NCI-H2029 (cell line): ENCODE measurements at places on chromosomes 12 and 14.
A peak's percentile ranks its signal among the peaks of the same experiment; 100 is the strongest.

- no peak for DNase-seq
Measured at GRCh38 chr14:41950428-41951151, 343.9 kb downstream of the LRFN5 start.

DNA sequence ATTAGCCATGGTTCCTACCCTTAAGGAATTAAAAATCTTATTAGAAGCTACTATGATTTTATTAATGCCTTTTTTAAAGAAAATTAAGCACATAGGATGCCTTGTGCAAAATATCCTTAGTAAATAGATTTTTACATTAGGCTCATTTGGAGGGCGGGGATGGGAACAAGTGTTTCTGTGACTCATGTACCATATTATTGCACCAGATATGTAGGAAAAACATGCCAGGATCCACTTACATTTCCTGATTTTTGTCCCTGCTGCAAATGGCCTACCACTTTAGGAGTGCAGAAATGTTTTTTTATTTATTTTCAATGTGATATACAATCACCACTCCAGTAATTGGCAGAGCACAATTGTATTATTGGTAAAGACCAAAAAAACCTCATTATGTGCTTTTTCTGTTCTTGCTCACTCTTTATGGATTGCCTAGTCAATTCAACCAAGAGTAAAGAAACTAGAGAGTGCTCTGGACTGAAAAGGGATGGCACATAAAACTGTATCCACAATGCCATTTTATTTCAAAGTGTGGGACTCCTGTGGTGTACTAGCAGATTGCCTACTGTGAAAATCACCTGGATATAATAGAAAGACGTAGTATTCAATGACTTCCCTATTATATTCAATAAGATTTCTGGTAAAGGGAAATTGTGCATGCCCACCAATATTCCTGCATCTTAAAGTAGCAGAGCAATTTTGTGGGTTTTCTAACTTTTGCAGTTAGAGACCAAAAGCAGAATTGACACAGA is 86.9 kb downstream of the ANO6 start:
- DNase-seq: no peak

GRCh38 chr14:67620217-67620785 is 581 bp downstream of the ARG2 start:
- peak; percentile 5 for DNase-seq

- no peak for DNase-seq
Measured at GRCh38 chr12:85350356-85350755, 70.3 kb downstream of the ALX1 start.

GRCh38 chr14:91205459-91205858 is 39.0 kb downstream of the GPR68 start:
- no peak for DNase-seq

DNA sequence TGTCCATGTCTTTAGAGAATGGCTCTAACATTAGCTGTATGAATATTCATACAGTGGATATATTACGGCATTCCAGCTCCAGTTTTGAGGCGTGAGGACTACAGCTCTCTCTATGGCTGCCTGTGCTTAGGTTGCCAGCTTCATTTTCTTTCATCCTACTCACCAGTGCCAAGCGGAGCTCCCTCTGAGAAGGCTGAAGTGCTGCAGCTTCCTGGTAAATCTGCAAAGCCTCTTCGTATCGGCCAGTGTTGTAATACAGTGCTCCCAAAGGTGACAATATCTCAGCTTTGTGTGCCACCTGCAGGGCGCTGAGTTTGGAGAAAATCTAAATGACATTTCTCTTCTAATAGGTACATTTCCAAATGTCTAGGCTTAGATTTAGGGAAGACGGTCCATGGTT is 19.8 kb upstream of the OVCH1 start:
- DNase-seq: no peak

DNA sequence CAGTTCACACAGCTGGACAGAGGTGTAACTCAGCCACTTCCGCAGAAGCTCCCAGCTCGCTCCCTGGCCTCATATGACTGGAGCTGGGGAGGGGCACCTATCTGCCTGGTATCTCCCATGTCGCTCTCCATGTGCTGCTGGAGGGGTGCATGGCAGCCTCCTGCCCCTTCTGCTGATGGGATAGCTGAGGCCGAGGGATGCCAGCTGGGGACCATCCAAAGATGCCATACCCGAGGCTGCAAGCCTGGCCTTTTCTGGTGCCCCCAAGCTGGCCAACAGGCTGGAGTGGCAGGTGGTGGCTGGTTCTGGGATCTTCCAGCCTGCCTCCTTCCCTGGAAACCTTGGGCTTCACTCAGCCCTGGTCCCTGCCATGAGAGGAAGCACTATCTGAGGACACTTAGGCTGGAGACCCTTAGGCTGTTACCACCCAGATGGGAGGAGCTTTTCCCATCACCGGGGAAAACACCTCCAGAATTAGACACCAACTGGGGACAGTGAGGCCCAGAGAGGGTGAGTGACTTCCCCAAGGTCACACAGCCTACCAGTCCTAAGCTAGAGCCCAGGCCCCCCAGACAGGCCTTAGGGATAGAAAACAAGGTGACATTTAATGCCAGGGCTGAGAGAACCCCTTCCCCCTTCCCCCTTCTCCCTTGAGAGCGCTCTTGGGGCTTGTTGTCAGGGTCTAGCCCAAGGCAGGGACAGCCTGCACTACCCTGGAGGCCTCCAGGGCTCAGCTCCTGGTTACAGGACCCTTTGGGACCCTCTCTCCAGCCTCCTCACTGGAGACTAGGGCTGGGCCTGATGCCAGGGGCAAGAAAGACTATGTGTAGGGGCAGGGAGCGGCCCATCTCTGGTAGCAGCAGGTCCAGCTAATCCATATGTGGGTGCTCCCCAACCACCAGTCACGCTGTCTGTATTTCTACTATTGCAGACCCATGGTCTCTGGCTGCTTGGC is 7.1 kb downstream of the DTX1 start:
- no peak for DNase-seq

- no peak for DNase-seq
Measured at GRCh38 chr12:19311165-19311564, 128.1 kb upstream of the AEBP2 start.

DNA sequence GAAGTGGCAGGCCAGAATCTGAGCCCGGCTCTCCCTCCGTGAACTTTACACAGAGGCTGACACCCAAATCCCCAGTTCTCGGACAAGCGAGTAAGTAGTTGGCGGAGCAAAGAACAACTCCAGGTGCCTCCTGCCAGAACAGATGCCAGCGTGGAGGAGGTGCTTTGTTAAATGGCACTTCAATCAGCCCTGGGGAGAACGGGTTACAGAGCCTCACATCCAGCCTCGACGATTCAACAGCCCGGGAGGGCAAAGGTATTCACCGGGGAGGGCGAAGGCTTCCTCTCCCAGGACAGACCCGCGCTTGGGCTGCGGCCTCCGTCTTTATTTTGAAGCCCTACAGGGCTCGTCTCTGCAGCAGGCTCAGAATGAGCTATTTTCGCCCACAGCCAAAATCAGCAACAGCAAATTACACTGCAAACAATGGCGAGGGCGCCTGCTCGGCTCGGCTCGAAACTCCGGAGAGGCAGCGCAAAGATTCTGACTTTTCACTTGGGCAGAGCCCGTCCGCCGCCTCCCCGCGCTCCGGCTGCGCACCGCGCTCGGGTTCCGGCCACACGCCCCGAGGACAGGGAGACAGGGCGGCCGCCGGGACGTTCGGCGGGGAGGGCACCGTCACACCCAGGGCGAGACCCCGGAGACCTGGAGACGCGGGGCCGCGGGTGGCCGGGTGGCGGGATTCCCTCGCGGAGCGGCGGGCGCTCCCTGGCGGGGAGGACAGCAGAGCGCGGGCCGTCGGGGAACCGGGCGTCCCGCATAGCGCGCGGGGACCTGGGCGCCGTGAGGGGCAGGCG is 811 bp downstream of the TMCC3 start:
- no peak for DNase-seq

DNA sequence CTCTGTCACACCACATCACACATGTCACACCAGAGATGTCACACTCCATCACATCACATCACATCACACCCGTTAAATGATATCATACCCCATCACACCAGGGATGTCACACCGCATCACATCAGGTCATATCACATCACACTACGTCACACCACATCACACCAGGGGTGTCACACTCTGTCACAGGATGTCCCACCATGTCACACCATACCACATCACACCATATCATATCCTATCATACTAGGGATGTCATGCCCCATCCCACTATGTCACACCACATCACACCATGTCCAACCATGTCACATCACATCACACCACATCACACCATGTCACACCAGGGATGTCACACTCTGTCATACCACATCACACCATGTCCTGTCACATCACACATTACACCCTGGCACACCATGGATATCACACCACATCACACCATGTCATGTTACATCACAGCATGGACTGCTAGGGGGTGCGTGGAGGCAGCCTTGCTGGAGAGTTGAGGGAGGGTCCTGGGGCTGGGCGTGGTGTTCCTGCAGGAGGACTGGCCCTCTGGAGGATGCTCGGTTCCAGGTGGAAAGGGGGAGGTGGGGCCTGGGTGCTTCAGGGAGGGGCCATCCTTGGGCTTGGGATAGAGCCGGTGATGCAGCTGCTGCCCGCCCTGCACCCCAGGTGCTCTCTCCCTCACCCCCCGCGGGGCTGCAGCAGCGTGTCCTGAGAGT is 134.6 kb downstream of the TMEM121 start:
- DNase-seq: no peak

- no peak for DNase-seq
Measured at GRCh38 chr14:80982711-80983110, 27.3 kb downstream of the TSHR start.

DNA sequence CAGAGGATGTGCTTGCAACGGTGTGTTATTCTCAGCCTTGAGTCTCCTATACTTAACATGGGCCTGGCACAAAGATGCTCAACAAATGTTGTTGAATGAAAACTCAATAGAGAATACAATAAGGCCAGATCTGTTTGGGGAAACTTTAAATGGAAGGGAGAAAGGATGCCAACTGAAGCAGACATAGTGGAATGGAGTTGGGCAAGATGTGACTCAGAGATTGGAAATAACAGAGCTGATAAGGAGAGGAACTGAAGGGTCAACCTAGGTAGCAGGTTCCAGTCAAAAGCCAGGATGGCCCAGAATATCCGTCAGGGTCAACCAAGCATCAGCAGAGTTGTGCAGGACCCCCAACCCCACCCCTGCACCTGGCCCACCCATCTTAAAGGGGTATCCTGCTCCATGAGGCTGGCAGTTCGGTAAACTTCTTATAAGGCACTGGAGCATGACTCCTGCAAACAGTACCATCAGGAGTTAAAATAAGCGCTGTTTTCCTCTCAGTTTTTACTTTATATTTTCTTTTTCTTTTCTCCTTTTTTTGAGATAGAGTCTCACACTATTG is 1.1 kb upstream of the BCDIN3D start:
- DNase-seq: no peak

DNA sequence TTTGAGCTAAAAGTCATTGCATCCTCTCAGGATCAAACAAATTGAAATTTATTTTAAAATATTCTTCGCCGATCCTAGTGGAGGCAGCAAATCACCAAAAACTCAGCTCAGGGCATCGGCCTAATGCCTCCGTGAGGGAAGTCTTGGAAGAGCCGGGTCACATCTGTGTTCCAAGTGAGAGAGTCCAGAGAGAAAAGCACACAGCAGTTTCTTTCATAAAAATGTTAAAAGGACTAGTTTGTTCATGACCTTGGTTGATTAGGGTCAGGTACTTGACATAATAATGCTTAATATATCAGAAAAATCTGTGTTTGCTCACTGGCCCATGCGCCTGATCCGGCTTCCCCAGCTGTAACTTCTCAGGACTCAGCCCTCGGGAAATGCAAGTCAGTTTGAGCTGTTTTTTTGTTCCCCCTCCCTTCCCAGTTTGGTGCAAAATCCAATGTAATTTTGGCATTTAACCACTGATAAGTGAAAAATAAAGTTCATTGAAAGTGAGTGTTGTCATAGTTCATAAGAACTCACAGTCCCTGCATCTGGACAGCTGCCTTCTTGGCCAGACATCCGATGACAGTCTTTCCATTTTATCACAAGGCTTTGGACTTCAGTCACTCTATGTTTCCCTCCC is 161.7 kb downstream of the CAND1 start:
- no peak for DNase-seq

DNA sequence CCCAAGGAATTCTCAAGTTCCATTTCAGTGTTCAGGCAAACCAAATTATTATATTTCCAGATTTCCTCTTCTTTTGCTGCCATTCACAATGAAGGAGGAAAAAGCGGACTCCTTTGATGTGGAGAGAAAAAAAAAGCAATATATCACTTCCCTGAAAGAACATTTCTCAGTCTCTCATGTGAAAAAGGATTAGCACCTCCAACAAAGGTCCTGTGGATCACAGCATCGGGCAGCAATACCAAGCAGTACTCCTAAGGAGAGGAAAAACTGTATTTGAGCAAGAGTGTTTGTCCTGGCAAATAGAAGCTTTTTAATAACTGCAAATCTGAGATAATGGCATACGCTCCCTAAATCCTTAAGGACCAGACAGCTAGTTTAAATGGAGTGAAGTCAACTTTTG is 93.9 kb upstream of the RFX4 start:
- DNase-seq: no peak

- no peak for DNase-seq
Measured at GRCh38 chr12:56886319-56886718, 47.9 kb downstream of the SDR9C7 start.
